ENCODE measurements at places on chromosomes 6 and 20.

DNA sequence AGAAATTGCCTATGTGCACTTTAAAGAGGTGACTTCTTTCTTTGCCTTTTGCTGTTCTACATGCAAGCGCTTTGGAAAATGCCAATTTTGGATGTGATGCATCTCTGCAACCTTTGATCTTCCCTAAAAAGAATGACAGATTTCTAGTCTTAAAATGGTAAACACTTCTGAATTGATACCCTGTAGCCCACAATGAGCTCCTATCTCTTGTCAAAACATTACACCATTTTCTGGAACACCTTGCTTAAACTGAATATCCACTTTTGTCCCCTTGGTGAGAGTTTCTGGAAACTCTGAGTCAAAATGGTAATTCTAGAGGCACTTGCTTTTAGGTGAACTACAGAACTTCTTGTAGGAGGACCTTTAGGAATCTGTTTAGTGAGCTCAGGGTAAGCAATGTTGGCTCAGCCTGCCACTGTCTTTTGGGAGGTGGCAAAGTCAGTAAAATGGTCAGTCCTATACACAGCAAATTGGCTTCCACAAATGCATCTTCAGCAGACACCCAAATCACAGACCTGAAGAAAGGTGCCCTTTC, 216.5 kb downstream of the SLC35F1 start:
- no peak for DNase-seq

- no peak for DNase-seq
Observed at GRCh38 chr6:163438940-163439335, 24.4 kb downstream of the QKI start.

DNA sequence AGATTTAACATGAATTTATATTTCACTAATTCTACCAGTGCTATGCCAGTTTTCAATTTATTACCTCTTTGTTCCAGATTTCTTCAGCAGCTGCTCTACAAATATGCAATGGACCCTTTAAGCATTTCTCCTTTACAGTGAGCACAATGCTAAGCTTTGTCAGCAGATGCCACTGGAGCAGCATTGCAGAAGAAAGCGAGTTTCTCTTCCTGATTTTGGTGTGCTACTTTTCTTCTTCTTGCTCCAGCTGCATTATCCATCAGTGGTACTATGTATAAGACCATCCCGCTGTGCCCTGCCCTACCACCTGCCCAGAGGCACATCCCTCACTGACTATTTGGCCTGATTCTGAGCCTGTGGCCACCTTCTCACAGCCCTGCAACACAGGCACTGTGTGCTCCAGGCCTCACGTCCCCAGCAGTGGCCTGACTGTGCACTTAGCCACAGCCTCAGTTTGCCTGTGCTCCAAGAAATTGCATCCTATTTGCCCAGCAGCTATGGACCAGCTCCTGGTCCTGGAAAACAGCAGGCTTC, 84.1 kb downstream of the TNFAIP3 start:
- no peak for DNase-seq

DNA sequence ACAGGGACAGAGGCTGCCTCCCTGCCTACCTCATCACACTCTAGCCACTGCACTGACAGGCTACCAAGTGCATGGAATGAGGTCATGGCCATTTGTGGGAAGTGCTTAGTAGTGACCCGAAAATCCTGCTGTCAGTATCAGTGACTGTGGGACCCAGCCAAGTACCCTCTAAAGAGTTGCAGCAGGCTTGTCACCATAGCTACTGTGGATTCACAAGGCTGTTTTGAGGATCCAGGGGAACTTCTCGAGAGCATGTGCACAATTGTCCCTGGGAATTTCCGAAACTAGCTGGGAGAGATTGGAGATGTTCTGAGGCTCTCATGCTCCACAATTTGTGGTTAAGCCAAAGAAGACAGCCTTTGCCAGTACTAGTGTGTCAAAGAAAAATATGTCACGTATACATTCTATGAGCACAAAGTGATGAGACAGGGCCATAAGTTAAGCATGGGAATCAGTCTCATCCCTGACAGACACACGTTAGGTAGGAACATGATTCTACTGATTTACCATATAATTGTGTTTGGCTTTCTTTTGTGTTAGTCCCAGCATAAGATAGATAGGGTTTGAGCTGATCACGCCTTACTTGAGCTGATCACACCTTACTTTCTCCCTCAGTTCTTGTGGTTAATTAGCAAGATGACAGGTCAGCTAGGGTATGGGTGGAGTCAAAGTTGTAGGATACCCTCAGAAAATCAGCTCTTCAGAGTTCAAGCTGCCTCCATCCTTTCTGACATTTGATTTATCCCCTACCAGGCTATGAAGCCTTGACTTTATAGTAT, 42.6 kb upstream of the TMEM170B start:
- no peak for DNase-seq

- DNase-seq: no peak
Observed at GRCh38 chr20:42974347-42974746, 215.4 kb downstream of the PTPRT start.

- peak; percentile 49 for DNase-seq
Observed at GRCh38 chr20:43961541-43962471, 47.2 kb downstream of the TOX2 start.

GRCh38 chr6:28725890-28726348, 197.9 kb downstream of the TRIM27 start:
- DNase-seq: peak; percentile 69

GRCh38 chr6:106556368-106556960, 72.8 kb downstream of the RTN4IP1 start:
- DNase-seq: no peak

DNA sequence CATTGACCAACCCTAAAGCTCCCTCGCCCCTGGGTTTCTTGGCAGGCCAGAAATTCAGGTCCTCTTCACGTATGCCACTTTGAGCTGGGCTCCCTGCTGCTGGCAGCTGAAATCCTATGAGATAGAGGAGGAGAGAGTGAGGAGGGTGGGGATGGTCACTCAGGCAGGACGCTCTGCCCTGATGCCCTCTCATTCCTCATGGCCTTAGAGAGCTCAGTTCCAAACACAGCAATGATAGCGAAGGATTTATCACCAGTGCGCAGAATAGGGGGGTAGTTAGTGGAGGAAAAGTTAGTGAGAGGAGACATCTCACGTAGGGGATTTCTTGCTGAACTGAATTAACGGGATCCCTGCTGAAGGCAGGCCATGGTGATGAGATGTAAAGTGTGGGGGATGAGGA, 84.2 kb upstream of the PMEPA1 start:
- DNase-seq: no peak

- DNase-seq: no peak
Observed at GRCh38 chr6:150150821-150151646, 8.2 kb downstream of the PPP1R14C start.

- no peak for DNase-seq
Observed at GRCh38 chr6:150076196-150076893, 7.4 kb upstream of the ULBP3 start.

- DNase-seq: no peak
Observed at GRCh38 chr6:54920628-54921027, 74.1 kb downstream of the FAM83B start.

DNA sequence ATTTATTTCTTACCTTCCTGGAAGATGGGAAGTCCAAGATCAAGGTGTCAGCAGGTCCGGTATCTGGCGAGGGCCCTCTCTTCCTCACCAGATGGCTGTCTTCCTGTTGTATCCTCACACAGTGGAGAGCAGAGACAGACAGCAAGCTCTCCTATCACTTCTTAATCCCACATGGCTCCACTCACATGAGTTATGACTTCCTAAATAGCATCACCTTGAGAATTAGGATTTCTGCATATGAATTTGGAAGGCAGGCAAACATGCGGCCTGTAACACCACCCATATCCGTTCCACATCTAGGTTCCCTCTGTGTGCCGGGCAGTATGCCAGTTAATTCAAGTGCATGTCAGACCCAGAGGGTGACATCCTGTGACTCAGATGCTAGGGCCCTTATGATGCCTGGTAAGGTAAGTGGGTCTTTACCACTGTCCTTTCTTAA, 2.1 kb downstream of the RAET1E start:
- DNase-seq: no peak

DNA sequence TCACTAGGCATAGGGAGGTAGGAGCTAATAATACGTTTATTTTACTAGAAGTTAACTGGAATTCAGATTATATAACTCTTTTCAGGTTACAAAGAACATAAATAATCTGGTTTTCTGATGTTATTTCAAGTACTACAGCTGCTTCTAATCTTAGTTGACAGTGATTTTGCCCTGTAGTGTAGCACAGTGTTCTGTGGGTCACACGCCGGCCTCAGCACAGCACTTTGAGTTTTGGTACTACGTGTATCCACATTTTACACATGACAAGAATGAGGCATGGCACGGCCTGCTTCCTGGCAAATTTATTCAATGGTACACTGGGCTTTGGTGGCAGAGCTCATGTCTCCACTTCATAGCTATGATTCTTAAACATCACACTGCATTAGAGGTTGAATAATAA, 1.1 kb downstream of the HFE start:
- no peak for DNase-seq

DNA sequence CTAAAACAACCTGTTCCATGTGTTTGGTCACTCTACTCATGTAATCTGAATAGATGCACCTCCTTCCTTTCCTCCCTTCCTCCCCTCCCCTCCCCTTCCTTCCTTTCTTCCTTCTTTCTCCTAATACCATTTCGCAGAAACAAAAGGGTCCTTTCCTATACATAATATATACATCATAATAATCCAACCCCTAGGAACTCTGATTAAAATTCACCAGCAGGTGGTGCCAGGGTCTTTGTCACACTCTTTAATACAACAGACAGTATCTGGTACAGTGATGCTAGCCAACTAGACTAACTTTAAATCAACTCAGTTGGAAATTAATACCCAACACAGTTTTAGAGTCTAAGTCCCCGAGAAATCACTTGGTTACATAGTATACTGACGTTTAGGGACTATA, 181.2 kb upstream of the SHLD1 start:
- DNase-seq: no peak

GRCh38 chr6:104789770-104790190, 69.9 kb downstream of the HACE1 start:
- DNase-seq: no peak

DNA sequence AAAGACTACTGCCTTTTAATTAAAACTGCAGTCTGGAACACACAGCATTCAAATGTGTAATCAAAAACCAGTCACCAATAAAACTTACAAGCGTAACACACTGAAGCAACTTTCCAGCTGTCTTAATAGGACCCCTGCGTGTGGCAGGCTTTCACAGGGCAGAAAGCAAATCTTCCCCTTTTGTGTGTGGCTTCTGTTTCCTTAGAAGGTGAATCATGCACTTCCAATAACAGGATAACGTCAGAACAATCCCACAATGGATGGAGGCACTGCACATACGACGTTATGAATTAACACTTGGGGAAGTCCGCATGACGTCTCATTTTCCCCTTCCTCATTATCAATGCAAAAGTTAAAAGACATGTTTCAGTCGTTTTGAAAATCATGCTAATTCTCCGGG, 44.8 kb downstream of the INSM1 start:
- no peak for DNase-seq

- no peak for DNase-seq
Observed at GRCh38 chr20:62632575-62633090, 9.7 kb upstream of the SLCO4A1 start.

DNA sequence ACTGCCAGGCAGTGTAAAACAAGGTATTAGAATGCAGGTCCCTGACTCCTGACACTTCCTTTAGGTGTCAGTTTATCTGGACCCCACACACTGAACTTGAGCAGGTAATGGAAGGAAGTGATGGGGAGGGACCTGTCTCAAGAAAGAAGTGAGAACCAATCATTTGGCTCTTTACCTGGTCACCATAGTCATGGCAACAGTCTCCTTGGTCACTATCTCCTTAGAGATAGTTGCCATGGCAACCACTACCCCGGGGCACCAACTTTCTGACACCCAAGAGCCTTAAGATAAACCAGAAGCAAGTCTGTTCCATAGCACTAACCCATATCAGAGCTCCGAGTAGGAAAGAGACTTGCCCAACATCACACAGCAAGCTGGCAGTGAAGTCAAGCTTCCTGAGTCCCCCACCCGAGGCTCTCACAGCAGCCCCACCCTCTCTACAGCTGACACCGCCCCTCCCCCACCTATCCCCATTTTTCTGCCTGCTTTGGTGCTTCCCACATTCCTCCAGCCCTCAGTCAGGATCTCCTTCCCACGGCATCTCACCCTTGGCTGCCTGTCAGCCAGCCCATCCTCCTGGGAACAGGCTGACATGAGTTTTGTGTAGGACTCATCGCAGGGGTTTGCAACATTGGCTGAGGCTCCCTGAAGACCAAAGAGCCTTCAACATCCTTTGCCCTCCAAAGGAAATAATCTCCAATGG, 16.3 kb upstream of the HM13 start:
- DNase-seq: no peak

- no peak for DNase-seq
Observed at GRCh38 chr20:33859751-33860150, 48.6 kb downstream of the CHMP4B start.

GRCh38 chr6:136772685-136773472, 19.4 kb downstream of the MAP3K5 start:
- peak; percentile 58 for DNase-seq

GRCh38 chr6:119350952-119351372, 1.4 kb upstream of the MAN1A1 start:
- DNase-seq: no peak

GRCh38 chr6:148969603-148970061, 222.8 kb downstream of the UST start:
- no peak for DNase-seq

DNA sequence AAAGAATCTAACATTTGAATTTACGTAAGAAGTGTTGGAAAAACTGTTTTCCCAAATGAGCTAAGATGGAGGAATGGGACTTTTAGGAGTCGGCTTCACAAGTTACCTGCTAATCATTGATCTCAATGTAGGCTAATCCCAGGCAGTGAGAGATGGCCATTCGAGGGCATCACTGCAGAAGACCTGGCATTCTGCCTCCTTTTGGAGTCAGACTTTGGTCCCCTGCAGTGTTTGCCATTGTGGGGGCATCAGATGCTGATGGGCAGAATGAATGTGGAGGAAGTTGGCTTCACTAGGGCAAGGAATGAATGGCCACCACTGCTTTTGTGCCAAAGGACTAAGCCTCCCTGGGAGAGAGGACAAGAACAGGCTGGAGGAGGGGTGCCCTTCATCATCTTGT, 55.7 kb upstream of the NKX2-2 start:
- DNase-seq: no peak

GRCh38 chr6:21522797-21523456, 70.6 kb upstream of the SOX4 start:
- DNase-seq: peak; percentile 63

- DNase-seq: no peak
Observed at GRCh38 chr6:42411406-42411805, 40.3 kb downstream of the TRERF1 start.

DNA sequence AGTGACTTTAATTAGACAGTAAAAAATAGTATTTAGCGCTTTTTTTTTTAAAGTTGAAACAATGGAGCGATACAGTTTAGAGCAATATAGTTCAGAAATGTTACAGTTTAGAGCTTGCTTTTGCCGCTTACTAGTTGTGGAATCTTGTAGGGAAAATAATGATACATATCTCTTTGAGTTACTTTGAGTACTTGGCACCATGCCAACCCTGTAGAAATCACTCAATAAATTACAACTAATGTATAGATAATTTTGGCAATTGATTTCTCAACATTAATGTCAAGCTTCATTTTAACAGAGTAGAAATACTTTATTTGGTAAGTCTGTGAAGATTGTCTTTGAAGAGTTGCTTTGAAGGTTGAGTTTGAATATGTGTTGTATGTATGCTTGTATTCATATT, 27.4 kb downstream of the CDC40 start:
- no peak for DNase-seq

GRCh38 chr20:3934624-3935023, 45.4 kb downstream of the PANK2 start:
- DNase-seq: no peak

- no peak for DNase-seq
Observed at GRCh38 chr20:45419188-45420091, 3.5 kb downstream of the PIGT start.

GRCh38 chr20:2149507-2149906, 47.9 kb downstream of the STK35 start:
- DNase-seq: no peak

Data from H9 (cell line).